ENCODE measurements at places on chromosomes 1 and 21.
A peak's percentile ranks its signal among the peaks of the same experiment; 100 is the strongest.

DNA sequence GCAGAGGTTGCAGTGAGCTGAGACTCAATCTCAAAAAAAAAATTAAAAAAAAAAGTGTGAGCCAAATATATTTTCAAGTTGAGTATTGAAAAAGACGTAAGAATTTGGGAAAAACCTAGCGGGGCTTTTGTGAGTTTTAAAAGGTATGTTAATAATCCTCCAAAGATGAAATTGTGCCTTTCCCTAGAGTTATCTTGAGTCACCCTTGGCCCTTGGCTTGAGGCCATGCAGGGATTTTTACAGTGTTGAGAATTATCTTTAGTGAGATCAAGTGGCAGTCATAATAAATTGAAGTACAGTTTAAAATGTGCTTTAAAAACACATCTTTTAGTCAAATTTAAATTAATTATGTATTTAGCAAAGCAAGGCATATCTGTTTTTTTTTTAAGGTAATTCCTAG is 32.7 kb downstream of the PPP2R5A start:
- DNase-seq = no peak

DNA sequence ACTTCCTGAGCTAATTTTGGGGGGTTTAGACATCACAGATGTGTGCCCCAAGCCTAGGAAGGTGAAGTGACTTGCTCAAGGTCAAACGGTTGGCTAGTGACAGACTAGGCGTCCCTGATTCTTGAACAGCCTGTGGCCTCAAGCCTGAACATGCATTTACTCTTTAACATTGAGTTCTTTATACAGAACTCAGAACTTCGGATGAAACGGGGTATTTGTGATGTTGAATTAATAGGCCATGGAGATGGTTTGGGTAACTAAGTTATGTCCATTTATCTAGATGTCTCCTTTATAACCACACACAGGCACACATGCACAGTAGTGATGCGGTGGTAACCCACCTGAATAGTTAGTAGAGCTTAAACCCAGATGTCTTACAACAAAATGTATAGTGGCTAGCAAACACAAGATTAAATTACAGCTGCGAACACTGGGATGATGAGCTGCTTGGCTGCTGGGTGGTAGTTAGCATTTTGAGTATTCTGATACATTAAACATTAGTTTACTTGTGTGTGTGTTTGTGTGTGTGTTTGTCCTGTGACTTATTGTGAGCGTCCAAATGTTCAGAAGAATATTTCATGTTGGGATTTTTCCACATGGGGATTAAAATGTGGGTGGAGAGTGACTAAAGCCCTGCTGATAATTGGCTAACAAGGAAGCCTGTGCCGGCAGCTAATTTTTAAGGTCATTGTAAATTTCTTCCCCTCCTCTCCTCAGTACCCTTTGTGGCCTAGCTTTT is 2.3 kb downstream of the ATP1A1 start:
- DNase-seq = no peak

DNA sequence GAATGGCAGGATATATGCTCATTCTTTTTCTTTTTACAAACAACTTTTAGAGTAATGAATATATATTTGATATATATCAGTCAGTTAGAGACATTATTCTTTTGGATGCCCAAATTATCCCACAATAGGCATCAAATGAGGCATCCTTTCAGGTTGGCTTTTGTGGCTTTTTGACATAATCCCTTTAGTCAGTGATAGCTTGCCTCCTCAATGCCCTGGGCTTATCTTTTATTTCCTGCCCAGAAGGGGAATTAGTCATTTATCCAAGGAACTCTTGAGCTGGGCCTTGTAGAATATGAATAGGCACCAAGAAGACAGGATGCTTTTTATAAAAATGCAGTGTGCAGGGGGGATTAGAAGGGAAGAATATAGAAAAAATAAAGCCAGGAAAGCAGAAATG is 22.2 kb downstream of the EPHX4 start:
- DNase-seq = no peak

- DNase-seq = peak; percentile 32
Measured at GRCh38 chr1:36350659-36351226, 27.3 kb upstream of the EVA1B start.

DNA sequence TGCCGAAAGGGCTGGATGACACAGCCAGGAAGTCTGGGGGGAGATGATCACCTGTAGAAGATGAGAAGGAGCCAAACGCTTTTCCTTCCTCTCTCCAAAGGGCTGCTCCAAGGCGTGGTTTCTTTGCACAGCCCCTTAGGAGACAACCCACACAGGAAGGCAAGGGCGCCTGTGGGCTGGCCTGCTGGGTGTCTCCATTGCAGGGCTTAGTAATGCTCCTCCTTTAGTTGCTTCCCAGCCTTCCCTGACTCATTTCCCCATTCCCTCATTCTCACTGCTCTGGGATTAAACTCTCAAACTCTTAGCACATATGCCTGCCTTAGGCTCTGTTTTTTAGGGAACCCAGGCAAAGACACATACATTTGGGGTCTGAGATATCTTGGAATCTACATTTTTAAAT is 1.7 kb upstream of the CLCA1 start:
- no peak for DNase-seq

GRCh38 chr1:63532727-63533126 is 9.4 kb downstream of the EFCAB7 start:
- no peak for DNase-seq

- DNase-seq = peak; percentile 3
Measured at GRCh38 chr1:89519779-89520358, 4.8 kb upstream of the LRRC8B start.

GRCh38 chr21:45981151-45982091 is at the start of gene COL6A1:
Gene COL6A1 (plus strand): TSS chr21:45981770. CDS start chr21:45981851, 81 bp downstream.
- peak; percentile 26 for DNase-seq

DNA sequence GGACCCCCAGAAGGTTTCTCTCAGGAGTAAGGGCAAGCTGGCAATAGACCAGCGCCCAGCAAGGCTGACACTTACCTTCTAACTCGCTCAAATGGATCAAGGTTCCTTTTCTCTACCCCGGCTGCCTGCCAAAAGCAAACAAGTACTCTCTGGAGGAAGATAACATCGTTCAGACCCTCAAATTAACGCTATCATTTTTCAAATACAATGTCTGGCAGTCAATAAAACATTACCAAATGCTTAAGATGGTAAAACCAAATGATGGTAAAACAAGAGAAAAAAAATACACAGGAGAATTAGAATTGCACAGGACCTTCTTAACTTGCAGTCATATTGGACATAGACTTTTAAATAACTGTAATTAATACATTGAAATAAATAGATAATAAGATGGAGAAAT is 148.1 kb downstream of the SPATA46 start:
- no peak for DNase-seq

DNA sequence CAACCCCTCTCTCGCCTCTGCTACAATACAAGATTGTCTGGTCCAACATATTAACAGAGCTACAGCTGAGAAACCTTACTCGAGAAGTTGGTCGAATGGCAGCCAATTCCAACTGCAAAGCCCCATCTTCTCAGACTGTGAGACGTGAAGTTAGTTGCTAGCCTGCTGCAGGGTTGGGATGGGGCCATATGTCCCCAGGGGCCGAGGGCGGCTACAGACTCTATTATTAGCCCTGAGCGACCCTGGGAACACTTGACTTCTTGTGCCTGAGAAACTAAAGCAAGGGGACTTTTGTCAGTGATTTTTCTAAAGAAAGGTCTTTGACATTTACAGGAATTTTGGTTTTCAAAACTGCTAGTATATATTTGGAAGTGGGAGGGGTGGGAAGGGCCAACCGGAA is 13.7 kb downstream of the NCF2 start:
- DNase-seq = no peak

GRCh38 chr1:206684478-206685333 is at the start of gene MAPKAPK2:
Gene MAPKAPK2 (plus strand): TSS chr1:206684905. CDS start chr1:206685230, 325 bp downstream.
- peak; percentile 67 for DNase-seq

DNA sequence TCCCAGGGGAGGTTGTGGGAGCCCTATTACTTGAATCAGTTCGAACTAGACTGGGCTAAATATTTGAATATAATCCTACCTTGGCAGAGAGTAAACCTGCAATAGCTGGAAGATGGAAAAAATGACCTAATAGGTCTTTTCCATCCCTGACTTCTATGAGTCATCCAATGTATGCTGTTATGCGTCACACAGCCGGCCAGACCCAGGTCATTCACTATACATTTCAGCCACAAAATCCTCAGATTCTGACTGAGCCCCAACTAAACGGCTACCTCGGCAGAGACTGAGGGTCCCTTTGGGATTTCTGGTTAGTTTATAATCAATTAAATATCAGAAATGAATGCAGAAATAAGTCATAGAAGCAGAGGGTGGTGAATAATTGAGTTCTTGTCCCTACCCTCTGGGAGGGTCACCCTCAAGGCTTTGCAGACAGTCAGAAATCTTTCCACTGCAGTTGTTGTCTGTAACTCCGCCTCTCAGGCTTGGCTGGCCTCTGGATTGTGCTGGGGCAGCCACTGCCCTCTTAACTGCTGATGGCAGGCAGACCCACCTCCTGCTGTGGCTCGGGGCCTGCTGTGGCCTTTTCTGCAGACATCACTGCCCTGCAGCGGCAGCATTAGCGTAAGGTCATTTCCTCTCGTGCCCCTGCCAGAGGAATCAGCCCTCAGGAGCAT is 240.5 kb downstream of the TGFB2 start:
- DNase-seq = no peak

- no peak for DNase-seq
Measured at GRCh38 chr1:114485286-114485685, 25.7 kb downstream of the TRIM33 start.

DNA sequence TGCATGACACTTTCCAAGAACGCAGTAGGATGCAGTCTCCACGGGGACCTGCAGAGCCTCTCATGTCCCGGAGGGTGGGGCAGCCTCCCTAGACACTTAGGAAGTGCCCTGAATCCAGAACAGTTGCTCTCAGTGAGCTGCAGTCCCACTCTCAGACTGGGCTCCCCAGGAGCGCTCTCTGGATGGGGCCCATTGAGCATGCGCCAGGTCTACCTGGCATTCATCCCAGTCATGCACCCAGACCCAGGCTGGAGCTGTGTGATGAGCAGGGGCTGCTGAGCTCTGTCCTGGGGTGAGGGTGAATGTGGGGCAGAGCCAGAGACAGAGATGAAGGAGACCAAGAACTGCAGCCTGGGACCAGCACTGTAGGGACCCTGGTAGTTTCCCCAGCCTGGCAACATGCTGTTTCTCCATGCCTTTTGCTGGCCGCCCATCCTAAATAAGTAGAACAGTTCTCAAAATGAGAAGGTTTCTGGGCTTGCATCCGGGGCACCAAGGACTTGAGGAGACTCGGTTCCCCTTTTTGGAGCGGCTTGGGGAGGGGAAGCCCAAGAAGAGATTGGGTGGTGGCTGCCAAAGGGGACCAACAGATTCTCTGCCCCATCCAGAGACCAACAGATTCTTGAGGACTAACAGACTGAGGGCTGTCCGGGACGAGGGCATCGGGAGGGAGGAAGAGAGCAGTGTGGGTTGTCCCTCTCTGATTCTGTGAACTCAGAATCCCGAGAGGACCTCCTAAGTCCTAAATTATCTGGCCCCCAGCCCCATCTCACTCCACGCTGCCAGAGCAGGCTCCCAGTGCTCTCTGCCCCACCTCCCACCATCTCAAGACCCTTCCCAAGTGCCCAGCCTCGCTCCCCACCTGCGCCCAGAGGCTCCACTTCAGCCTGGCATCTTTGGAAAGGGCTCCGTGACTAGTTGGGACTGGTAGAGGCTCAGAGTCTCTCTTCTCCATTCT is 1.0 kb upstream of the PGLYRP4 start:
- DNase-seq = no peak

DNA sequence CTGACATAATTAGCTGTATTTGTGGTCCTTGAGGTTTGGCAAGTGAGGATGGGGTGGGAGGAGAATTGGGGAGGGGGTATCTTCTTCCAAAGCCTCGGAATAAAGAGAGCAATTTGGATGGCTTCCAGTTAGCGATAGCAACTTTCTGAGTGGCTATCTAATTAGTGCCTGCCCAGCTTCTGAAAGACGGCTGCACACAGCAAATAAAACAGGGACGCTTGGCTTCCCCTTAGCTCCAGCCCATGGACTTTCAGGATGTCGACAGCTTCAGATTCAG is 31.1 kb downstream of the KLHDC7A start:
- DNase-seq = no peak

GRCh38 chr1:77282187-77282865 is 507 bp downstream of the AK5 start:
- peak; percentile 14 for DNase-seq

- DNase-seq = no peak
Measured at GRCh38 chr1:41428738-41429640, 55.5 kb downstream of the EDN2 start.

DNA sequence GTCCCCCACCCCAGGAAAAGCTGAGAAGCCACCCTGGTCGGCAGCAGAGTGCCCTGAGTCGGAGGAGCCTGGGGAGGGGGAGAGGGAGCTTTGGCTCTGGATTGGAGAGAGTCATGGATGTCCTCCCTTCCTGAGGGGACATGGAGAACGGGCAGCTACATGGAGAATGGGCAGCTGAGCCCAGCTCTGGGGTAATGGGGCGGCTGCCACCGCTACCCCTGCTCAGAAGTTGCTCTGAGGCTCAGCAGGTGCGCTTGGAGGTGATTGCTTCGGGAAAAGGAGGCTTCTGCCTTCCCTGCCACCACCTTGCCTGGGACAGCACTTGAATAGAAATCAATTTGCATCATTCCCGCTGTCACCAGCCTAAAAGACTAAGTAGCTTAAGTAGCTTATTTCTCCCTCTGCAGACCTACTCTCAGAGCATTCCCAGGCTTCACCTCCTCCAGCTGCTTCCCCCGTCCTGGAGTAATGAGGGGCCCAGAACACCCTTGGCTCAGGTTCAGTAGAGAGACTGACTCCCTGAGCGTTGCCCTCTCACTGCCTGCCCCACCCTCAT is 8.3 kb downstream of the DISP3 start:
- DNase-seq = no peak

DNA sequence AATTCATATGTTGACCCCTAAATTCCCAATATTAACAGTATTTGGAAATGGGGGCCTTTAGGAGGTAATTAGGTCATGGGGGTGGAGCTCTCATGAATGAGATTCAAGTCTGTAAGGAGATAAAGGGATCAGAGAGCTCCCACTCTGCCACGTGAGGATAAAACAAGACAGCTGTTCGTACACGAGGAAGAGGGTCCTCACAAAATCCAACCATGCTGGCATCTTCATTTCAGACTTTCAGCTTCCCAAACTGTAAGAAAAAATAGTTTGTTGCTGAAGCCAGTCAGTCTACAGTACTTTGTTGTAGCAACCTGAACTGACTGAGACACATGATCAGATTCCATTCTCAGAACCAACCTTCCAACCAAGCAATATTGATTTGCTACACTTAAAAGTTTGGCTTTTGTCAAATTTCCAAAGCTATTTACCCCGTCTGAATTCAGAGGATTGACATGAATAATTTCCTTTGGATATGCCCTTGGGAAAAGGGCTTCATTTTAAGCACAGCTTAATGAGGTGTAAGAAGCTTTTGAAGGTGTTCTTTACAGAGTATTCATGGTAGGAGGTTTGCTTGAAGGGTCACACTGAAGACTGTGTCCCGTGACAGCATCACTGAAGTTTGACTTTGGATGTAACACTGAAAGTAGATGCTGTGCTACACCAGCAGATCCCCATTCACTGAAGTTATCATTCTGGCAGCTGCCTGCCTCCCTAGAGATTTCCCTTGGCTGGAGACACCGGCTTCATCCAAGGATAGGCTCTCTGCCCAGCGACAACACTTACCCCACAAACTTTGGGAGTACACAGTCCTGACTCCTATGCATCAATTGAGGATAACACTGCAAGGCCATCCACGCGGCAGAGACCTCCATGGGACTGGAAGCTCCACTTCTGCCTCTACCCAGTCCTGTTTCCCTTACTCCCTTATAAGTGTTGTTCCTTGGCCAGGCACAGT is 4.9 kb upstream of the OMA1 start:
- DNase-seq = no peak
